NCI-H2171 treated with DMSO at 0.1 percent for 48 hours (cell line): ENCODE measurements at places on chromosomes 2 and 18.
A peak's percentile ranks its signal among the peaks of the same experiment; 100 is the strongest.

DNA sequence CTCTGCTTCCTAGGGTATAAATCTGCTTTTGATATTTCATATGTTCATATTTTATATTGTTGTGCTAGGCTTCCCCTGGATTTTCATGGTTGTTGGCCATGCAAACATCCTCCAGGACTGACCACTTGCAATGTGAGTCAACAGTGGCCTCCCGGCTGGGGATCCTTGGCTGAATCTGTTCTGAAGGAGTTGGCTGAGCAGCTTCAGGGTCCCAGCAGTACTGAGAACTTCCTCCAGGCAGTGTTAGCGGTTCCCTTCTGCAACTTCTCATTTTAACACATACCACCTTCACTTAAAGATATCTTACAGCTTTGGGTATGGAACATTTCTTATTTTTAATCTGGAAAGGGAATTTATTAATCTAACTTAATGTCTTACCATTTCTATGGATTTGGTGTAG, 122.1 kb downstream of the DTNB start:
- no peak for DNase-seq

- DNase-seq: peak; percentile 58
Measured at GRCh38 chr18:48675352-48675761, 136.5 kb downstream of the CTIF start.

- DNase-seq: no peak
Measured at GRCh38 chr2:23668756-23669304, 258.1 kb downstream of the ATAD2B start.

GRCh38 chr18:71028285-71028762, 739.5 kb downstream of the SOCS6 start:
- peak; percentile 15 for DNase-seq

- DNase-seq: no peak
Measured at GRCh38 chr18:24270937-24271380, 126.7 kb downstream of the OSBPL1A start.

GRCh38 chr2:178234648-178235047, 40.3 kb downstream of the OSBPL6 start:
- no peak for DNase-seq

- no peak for DNase-seq
Measured at GRCh38 chr18:14930076-14930475, 182.1 kb downstream of the ANKRD30B start.

GRCh38 chr2:25089605-25090315, 47.9 kb downstream of the EFR3B start:
- no peak for DNase-seq

GRCh38 chr2:164934401-164935117, 20.8 kb downstream of the SLC38A11 start:
- no peak for DNase-seq

GRCh38 chr2:5449867-5450266, 242.3 kb upstream of the SOX11 start:
- no peak for DNase-seq

DNA sequence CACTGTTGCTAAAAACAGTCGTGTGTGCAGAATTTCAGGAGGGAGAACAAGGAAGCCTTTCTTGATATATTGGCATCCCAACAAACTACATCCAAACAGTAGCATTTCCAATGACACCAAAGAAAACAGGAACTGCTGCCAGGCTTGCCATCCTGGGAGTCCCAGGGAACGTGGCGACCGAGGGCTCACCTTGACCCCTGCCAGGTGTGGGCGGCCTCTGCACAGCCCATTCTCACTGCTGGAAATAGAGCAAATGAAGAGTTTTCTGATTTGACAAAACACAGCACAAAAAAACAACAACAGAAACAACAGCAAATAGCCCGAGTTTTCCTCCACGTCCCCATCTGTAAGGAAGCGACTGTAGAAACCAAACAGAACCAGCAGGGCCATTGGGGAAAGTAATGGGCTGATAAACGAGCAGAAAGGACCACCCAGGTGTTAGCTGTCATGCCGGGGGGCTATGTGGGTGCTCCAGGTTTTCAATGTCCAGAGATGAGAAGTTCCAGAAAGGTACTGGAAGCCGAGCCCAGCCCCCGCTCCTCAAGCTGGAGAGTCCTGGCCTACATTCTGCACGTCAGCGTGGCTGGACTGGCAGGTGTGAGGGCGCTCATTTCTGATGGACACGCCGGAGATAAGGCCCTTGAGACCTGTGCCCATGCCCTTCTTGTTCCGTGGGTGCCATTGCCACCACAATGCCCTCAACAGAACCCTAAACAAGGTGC, 80.8 kb downstream of the TWIST2 start:
- DNase-seq: no peak

DNA sequence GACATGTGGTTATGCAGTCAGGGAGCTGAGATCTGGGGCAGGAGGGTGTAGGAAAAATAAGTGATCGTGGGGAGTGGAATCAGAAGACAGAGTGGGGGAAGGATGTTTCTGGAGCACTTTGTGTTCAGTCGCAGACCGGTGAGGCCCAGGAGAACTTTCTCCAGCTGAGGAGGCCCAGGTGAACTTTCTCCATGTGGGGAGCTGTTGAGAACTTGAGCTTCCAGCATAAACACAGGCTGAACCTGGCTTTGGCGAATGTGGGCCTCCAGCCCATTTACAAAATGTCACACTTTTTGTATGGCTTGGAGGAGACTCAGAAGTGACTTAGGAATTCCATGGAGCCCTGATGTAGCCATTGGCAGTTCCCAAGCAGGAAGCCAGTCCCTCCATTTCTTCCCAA, 108.5 kb downstream of the VAPA start:
- DNase-seq: no peak

GRCh38 chr2:149873936-149874335, 286.4 kb upstream of the MMADHC start:
- DNase-seq: no peak

DNA sequence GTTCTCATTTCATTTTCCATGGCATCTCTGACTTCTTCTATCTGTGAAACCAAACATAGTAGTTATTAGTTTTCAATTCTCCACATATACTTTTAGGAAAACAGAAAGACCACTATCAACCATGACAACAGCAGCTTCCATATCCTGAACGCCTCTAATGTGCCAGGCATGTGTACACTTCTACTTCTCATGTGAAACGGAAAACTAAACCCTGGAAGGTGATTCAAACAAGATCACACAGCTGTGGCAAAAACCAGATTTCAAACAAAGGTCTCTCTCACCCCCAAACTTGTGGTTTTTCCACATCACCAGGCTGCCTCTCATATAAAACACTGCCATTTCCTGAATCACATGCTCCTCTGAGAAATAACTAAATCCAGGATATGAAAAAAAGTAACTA, 41.8 kb downstream of the PTCD3 start:
- no peak for DNase-seq

DNA sequence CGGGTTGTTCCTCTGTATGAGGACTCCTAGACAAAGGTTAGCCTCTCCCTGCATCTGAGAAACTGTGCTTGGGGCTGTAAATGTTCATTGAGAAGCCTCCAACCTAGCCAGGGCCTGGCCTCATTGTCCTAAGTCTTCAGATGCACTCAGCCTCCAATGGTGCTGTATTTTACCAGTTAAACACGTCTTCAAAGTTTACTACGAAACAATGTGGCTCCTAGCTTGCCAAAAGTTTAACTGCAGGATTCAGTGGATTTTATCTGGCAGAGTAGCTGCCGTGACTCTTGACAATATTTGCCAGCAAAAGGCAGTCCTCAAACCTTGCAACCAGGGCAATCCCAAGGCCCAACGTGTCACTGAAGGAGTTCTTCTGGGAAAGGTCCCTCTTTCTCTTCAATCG, 1.1 kb downstream of the PID1 start:
- no peak for DNase-seq

DNA sequence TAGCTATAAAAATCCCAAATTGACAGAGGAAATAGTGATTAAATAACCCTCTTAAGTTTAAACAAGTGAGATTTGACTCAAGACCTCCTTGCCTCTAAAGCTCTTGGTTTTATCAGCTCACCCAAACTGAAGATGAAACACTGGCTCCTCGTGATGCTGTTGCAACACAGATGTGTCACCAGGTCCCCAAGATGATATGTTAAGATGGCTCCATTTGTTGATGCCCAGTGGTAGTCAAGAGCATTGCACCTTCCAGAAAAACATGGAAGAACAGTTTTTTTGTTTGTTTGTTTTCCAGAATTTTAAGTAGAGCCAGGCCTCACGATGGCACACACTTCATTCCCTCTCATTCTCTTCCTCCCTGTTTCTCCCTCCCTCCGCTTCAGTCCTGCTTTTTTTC, 399.8 kb downstream of the TXNL1 start:
- peak; percentile 9 for DNase-seq

DNA sequence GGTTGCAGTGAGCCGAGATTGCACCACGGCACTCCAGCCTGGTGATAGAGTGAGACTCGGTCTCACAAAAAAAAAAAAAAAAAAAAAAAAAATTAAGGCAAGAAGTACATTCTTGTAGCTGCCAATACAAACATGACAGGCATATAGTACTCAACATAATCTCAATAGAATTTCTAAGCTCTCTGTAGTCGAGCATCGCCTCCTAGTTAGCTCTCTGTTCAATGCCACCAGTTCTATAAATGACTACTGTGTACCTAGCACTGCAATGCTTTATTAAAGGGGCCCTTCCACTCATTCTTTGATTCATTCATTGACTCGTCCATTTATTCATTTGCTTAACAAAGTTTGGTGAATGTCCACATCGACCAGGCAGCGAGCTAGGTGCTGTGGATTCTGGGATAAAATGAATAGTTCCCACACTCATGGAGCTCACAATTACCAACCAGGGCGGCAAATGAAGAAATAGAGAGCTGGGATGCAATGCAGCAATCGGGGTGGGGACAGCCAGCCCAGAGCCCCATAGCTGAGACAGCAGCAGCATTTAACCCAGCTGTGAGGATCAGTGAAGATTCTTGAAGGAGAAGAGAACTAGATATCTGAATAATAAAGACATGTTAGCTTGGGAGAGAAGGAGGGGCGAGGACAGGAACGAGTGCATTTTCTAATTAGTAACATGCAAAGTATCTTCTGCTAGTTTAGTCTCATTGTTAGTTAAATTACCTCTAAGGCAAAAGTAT, 349.8 kb downstream of the LPIN1 start:
- no peak for DNase-seq

DNA sequence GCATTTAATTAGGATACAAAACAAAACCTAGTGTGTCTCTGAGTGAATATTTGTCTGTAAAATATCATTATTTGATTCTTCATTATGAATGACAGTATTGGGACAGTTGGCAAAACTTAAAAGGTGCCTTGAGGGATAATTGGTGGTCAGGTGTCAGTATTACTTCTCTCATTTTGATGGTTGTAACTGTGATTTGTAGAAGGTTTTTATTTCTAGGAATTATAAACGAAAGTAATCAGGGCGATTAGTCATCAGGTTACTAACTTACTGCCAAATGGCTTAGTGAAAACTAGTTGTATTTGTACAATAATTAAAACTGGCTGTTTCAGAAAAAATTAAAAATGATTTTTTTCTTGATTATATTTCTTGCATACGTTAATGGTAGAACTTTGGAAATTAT, 117.6 kb downstream of the BIRC6 start:
- no peak for DNase-seq

DNA sequence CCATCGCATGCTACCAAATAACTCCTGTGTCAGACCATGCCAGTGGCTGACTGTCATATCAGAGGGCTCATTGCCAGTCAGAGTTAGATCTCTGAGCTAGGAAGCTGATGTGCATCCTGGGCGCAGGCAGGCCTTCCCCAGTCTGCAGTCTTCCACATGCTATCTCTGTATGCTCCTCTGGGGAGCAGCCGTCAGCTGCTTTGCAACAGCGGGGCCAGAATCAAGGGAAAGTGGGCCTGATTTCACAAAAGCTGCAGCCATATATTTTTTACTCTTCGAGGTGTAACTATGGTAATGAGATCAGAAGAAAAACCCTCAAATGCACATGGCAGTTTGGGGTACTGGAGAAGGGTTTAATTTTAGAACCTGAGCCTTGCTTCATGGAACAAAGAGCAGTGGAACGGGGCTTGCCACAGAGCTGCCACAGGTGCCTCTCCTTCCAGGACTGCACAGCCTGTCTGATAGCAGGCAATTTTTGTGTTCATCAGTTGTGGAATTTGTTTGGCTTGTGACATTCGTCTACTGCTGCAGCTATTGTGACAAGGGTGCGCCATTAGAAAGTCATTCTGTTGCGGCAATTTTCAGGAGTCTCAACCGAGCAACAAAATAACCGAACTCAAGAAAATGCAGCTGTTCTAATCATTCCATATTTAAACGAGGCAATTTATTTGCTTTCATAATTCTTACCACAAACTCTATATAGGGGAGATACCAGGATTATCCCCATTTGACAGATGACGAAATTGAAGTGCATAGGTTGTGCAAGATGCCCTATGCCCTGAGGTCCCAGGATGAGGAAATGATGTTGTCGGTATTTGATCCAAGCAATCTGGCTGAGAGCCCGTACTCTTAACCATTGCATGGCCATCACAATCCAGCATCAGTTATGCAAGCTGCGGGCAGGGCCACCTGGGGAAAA, 109.6 kb upstream of the CYRIA start:
- DNase-seq: no peak

- no peak for DNase-seq
Measured at GRCh38 chr2:23520256-23520655, 135.3 kb downstream of the KLHL29 start.

DNA sequence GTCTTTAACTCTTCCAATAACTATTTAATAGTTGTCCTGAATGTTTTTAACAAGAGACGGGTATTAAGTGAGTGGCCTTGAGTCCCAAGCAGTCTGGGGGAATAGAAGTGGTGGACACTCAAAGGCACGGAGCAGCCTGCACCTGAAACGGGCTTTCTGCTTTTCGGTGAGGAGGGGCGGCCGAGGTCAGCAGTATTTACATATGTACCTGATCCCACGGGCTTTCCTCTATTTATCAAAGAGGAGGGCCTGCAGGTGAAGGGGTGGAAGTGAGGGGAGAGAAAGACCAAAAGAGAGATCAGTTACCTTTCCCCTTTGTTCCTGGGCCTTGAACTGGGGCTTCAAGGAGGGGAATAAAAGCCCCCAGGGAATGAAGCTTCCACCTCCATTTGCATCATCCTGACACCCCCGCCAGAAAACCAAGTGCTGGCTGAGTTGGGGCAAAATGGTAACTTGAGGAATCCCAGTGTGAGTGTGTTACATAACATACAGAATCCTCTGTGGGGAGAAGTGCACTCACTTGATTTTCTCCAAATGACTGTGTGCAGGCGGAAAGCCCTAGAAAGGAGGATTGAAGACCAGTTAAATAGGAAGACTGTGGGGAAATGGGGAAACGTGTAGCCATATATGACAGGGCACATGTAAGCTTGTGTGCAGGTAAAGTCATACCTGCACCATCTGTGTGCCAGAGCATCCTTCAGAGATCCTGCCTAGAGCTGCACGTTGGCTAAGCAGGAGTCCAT, 12.4 kb downstream of the POU3F3 start:
- DNase-seq: no peak

DNA sequence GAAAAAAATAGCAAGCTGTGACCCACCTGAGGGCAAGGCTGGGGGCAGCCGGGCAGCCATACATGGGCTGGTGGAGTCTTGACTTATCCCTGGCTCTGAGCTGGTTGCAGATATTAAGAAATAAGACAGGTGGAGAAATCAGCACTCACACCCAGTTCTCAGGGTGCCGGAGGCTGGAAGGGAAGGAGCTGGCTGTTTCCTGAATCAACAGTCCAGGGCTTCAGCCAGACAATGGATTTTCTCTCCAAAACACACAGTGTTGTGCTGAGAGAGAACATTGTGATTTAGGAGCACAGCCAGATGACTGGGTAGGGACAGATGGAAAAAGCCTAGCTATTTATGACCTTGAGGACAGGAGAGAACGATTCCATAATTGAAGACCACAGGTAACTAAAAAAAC, 208.8 kb downstream of the LDLRAD4 start:
- DNase-seq: no peak

- no peak for DNase-seq
Measured at GRCh38 chr18:37222354-37222998, 343.1 kb downstream of the CELF4 start.
